ENCODE measurements at places on chromosomes 4 and X.

DNA sequence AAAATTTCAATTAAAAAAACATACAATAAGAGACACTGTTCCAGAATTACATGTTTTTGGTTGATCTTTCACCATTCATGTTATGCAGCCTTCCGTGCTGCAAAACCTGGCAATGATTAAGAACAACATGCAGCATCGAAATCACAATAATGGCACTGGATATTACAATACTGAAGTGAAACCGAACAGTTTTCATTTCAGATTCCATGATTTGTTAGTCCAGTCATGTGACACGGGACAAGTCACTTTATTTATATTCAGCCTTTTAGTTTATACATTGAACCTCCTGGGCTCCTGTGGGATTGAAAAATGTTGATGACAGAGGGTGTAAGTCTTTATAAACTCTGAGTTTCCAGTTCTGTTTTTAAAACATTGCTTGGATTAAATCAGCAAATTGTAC lies 142.5 kb upstream of the TTC29 start:
- H3K27me3 ChIP-seq: no peaks in the 10 kb centered on the region
- no peak overlapping the region for H3K4me3 ChIP-seq
- no peaks in the 10 kb centered on the region for H3K4me1 ChIP-seq

- no peaks in the 10 kb centered on the region for H3K36me3 ChIP-seq
- no peaks in the 10 kb centered on the region for H3K4me1 ChIP-seq
- no peak for DNase-seq
Measured at GRCh38 chr4:16884673-16885460, 13.6 kb downstream of the LDB2 start.

DNA sequence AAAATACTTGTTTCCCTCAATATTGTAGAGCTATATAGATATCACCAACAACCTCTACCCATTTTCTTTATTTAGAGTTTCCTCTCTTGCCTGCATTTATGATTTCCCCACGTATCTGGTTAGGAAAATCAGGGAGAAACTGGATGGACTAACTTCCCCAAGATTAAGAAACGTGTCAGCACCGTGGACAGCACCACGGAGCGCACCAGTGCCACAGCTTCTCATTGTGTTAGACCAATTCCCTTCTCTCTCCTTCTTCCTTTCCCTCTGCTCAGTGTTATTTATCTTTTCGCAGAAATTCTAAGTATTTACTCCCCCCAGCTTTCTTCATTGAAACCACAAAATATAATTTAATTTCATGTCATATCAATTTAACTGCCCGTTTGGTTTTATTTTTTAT lies 568.6 kb upstream of the BOD1L1 start:
- no peaks in the 10 kb centered on the region for H3K4me1 ChIP-seq
- no peaks in the 10 kb centered on the region for H3K36me3 ChIP-seq
- DNase-seq: no peak
- H3K27me3 ChIP-seq: no peaks in the 10 kb centered on the region

DNA sequence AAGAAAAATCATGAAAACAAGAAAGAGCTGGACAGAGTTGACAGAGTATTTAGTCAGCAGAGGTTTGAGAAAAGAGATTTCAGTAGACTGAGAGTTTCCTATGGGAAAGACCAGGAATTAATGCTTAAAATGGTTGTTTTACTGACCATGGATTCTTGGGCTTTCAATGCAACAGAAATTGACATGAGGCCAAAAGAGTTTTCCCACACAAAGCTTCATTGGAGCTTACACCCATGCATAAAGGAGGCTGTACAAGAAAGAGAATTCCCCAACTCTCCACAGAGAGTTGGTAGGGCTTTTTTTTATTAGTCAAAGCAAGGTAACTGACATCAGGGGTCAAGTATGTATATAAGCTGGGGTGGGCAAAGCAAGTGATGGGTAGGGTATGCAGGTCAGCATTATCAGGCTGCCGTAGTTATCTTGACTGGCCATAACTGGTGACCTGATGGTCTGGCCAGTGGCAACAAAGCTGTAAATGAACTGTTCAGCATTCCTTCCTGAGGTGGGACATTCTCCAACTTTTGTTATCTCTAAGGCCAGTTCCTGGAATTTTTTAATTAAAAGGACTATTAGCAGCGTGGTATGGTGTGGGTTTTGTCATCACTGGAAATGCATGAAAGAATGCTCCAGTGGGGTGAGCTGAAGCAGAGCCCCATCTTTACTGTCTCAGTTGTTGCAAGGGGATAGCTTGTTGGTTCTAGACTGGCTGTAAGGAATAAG lies 117.0 kb downstream of the ADAM29 start:
- no peak for DNase-seq
- no peaks in the 10 kb centered on the region for H3K36me3 ChIP-seq
- no peaks in the 10 kb centered on the region for H3K27me3 ChIP-seq
- H3K27ac ChIP-seq: no peak overlapping the region
- no peak overlapping the region for H3K4me3 ChIP-seq

GRCh38 chrX:53084863-53085262 lies 2.7 kb downstream of the TSPYL2 start:
- peaks cover 36% of the 10 kb centered on the region for H3K4me1 ChIP-seq
- peak overlapping the region; percentile 77 for H3K4me3 ChIP-seq
- H3K36me3 ChIP-seq: peaks cover 15% of the 10 kb centered on the region
- H3K27ac ChIP-seq: no peak overlapping the region

Data from suprapubic skin (tissue), 4 donors.